ENCODE measurements at places on chromosomes 6 and 20.
A peak's percentile ranks its signal among the peaks of the same experiment; 100 is the strongest.

DNA sequence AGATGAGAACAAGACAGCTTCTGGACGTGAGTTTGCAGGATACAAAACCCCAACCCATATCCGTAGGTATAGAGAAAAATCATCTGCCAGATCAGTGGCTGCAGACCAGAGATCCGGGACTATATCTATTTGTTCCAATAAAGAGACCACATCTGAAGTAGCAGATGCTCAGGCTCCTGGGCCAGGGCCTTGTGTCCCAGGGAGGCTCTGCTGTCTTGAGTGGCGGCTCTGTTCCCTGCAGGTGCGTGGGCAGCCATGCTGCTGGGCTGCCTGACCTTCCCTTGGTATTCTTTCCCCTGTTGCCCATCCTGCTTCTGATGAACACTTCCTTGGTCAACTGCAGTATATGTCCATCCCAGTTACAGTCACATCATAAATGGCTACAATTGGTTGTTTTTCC lies 34.9 kb downstream of the ERMARD start:
- no peak for DNase-seq

DNA sequence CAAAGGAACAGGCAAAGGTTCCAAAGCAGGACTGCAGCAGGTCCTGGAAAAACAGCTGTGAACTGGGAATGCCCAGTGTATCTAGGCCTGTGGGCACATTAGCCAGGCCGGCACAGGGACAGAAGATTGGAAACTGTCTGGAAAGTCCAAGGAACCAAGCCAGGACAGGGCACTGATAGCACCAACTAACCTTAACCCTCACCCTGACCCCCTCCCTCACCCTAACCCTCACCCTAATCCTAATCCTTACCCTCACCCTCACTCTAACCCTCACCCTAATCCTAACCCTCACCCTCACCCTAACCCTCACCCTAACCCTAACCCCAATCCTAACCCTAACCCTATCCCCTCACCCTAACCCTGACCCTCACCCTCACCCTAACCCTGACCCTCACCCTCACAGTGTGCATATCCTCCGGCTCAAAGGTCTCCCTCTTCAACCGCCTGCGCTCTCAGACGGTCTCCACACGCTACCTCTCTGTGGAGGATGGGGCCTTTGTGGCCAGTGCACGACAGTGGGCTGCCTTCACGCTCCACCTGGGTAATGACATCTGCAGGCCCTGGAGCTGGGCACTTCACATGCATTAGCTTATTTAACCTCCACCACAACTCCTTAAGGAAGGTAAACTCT lies 5.1 kb upstream of the MATN4 start:
- DNase-seq = no peak

GRCh38 chr20:2084703-2085102 lies 16.9 kb upstream of the STK35 start:
- DNase-seq = no peak

DNA sequence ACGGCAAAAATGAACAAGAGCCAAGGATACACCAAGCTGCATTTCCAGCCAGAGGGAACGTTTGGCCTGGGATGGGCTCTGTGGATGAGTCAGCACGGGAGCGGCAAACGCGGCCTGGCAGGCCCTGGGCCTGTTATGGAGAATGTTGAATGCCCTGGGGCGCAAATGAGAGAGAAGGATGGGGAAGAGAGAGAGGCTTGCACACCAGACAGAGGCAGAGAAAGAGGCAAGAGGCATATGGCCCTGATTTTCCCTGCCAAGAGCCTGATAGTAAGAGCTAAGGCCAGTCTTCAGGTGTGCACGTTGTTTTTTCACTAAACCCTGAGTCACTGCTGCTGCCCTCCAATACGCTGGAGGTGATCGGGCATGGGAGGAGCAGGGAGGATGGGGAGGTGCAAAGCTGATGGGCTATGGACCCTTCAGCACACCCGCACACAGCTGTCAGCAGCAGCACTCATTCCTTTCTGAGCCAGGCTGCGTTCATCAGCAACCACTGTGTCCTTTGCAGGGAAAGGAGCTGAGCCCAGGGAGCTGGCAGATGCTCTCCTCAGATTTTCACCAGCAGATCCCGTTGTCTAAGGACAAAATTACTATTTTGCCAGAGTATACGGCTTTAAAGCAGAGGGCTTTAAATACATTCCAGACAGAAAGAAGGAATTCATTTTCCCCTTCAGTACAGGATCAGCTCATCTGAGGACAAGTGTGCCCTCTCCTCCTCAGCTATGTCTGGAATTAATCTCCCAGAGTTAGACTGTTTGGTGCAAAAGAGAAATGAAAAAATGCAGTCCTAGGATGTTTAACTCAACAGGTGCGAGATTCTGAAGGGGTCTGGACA lies 61.7 kb upstream of the SLC22A23 start:
- no peak for DNase-seq

DNA sequence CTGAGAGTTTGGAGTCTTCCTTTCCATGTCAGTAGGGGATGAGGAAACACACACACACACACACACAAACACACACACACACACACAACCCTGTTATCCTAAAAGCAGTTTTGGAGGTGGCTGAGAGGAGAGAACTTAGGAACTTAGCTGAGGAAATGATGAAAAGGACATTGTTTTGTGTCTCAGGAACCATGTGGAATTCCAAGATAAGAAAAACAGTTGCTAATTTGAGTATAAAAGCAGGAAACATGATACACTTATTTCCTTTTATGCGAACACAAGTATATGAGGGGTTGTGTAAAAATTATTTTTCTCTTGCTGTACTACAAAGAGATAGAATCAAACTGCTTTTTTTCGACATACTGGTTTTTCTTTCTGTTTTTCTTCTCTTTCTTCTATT lies at the start of gene MYCT1:
Gene MYCT1 (plus strand): TSS at position 264 of the 400 bp plus-strand sequence. CDS start 6 bp downstream, at position 270.
- DNase-seq = no peak

DNA sequence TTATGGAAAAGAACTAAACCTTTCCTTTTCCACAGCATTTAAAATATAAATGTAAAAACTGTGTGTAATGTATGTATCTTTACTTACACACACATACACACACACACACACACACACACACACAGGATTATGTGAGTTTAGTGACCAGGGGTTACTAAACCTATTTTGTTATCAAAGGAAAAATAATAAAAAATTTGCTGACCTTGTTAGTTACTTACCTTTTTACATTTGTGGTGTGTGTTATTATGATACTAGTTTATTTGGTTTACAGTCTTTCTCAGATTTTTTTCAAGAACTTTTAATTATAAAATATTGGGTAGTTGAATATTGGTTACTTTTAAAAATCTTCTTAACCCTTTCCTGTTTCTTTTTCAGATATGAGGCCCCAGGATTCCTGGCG lies 15.7 kb downstream of the NKX2-4 start:
- no peak for DNase-seq

DNA sequence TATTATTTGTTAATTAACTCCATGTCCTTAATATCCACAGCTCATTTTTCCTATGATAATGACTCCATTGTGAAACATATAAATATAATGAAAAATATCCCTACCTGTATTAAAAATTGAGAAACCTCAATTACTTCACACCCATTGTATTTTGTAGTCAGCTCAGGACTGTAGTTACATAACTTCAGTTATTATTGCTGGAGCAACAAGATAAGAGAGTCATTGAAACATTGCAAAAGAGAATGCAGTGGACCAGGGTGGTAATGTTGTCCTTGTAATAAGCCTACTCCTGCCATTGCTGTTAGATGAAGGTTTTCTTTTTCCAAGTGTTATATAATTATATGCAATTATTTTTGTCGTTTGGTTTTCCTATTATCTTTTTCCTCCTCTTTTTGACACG lies 184.4 kb downstream of the PRL start:
- no peak for DNase-seq

DNA sequence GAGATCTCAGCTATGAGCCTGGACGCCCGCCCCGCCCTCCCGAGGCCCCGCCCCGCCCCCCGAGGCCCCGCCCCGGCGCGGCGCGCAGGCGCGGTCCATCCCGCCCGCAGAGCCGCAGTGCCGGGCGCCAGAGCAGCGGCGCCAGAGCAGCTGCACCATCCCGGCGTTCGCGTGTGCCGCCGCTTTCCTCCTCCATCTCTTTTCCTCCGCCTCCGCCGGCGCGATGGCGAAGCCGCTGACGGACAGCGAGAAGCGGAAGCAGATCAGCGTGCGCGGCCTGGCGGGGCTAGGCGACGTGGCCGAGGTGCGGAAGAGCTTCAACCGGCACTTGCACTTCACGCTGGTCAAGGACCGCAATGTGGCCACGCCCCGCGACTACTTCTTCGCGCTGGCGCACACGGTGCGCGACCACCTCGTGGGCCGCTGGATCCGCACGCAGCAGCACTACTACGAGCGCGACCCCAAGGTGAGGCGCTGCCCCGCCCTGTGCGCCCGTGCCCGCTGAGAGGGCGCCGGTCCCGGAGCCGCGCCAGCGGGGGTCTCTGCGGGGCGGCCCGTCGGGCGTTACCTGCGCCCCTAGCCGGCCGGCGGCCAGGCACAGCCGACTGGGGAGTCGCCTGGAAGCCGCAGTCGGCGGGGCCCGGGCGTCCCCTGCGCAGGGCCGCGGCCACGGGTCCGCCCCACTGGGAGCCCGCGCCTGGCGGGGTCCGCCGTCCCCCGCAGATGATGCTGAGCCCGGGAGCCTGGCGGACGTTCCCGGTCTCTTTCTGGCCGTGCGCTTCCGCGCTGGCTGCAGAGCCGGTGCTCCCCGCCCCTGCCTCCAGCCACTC lies at the start of gene PYGB:
Gene PYGB (plus strand): TSS at position 130 of the 830 bp plus-strand sequence. CDS start 94 bp downstream, at position 224.
- DNase-seq = peak; percentile 66

DNA sequence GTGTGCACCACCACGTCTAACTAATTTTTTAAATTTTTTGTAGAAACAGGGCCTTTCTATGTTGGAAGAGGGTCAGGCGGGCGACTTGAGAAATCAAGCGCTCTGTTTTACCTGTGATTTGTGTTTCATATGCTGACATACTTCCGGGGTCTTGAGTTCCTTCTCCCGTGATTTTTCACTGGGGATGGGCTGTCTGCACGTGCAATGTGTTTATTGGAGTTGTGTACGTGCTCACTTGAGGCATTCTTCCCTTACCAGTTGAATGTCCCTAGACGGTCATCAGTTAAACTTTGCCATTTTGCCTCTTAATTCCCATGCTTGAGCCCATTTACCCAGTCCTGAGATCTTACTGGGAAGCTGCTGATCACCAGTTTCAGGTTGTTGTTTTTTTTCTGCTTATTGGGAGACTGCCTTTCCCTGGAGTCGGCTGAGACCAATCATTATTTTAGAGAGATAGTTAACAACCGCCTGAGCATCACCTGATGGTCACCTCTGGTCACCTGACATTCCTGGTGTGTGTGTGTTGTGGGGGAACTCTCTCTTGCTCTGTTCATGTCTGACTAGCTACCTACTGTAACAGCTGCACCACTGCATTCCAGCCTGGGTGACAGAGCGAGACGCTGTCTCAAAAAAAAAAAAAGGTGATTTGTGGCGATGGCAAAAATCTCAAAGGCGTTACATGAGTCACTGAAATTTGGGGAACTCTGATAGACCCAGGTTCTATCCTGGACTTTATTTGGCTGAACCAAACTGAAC lies 34.8 kb upstream of the NCOA3 start:
- DNase-seq = no peak

DNA sequence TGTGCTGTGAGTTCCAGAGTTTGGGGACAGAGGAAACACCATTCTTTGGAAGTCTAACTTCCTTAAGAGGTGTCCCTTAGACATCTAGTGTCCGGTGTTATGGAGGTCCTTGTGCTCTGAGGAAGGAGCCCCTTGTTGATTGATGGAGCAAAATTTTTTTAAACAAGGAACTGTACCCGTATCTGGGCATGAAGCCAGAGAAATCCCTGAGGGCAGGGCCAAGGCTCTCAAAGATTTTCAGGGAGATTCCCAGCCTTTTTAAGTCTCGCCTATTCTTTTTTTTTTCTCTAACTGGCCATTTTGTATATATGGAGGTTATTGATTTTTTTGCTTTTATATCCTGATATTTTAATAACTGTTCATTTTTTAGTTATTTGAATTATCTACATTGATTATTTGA lies 45.9 kb downstream of the TRIM38 start:
- DNase-seq = no peak

- DNase-seq = no peak
These were observed 74.4 kb downstream of the MKKS start for GRCh38 chr20:10359621-10360040.

DNA sequence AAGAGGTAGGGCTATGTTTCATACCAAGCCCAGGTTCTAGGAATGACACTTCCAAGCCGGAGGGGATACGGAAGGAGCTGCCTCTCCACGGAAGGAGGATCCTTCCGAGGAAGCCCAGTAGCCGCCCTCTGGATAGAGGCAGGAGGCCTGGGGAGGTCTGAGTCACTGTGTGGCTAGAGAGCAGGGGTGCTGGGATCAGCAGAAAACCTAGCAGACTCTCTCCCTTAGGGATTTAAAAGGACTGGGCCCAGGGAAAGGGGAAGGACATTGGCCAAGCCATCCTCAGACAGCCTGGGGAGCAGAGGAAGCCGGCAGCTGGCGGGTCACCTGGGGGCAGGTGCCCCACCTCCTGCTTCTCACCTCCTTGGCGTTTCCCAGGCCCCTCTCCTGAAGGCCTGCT lies 36.6 kb upstream of the NFATC2 start:
- DNase-seq = no peak

- DNase-seq = peak; percentile 13
These were observed 538.5 kb downstream of the CD83 start for GRCh38 chr6:14656078-14656521.

- DNase-seq = no peak
These were observed 76.9 kb downstream of the SYNDIG1 start for GRCh38 chr20:24546232-24546892.

DNA sequence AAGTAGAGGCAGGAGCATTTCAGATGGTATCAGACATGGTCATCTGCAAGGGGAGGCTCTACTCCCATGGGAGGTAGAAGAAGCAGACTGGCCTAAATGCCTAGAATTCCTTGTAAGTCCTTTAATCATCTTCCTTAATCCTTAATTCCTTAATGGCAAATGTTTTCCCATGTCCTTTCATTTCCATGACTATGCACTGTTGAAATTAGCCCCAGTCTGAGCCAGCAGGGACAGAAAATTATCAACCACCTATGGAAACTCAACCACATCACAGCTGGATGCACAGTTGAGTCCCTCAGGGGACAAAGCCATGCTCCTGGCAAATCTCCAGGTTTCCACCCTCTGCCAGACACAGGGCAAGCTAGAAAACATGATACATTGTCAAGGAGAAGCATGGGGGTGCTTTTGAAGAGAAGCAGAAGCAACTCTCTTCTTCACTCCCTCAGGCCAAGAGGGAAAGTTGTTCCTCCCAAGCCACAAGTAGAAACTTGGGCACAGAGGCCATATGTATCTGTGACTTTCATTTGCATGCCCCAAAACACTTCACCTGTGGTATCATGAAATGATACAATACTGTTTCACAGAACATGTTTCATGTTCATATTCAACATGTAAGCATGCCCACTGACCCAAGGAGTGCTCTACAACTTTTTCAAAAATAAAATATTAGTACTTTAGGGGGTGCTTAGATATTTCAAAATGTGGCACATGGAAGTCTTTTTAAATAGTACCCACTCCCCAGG lies 683.6 kb downstream of the KIF16B start:
- no peak for DNase-seq

- no peak for DNase-seq
These were observed 59.4 kb upstream of the CITED2 start for GRCh38 chr6:139433631-139434419.

All from CD4-positive, alpha-beta T cell treated with Interleukin-4 for 4 hours (primary cell).